NCI-H2029 treated with DMSO at 0.1 percent for 48 hours (cell line): ENCODE measurements at places on chromosomes 6 and 20.

GRCh38 chr6:134413241-134413643, 95.3 kb upstream of the SGK1 start:
- no peak for DNase-seq

DNA sequence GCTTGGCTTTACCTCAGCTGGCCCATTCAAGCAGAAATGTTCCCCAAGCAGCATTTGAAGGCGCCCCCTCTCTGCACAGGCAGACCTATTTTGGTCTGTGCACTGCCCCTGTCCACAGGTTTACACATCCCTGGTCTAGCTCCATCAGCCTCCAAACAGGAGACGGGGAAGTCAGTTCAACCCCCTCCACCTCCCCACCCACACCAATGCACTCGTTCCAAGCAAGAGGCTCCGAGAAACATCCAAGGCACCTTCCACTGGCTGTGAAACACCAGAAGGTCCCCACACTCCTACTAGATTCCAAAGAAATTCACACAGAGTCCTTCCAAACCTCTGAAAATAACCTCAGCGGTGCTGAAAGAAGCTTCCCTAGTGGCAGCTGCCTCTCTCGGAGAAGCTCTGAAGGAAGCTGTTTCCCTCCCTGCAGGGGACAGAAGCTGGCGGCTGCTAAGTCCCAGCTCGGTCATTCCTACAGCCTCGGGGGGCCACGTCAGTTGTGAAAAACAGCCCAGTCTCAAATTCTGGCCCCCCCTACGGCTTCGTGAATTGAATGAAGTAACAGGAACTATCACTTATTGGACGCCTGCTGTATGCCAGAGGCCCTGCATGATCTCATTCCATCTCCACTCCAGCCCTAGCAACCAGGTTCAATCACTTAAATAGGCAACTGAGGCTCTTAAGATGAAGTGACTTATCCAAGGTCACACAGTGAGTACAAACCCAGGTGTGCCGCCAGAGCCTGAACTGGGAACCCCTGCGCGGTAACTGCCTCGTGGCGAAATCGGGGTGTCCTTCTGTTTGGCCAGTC, 815 bp downstream of the SPATA2 start:
- DNase-seq, result no peak

- DNase-seq, result no peak
These were observed 49.4 kb upstream of the ZMYND8 start for GRCh38 chr20:47405775-47406325.

DNA sequence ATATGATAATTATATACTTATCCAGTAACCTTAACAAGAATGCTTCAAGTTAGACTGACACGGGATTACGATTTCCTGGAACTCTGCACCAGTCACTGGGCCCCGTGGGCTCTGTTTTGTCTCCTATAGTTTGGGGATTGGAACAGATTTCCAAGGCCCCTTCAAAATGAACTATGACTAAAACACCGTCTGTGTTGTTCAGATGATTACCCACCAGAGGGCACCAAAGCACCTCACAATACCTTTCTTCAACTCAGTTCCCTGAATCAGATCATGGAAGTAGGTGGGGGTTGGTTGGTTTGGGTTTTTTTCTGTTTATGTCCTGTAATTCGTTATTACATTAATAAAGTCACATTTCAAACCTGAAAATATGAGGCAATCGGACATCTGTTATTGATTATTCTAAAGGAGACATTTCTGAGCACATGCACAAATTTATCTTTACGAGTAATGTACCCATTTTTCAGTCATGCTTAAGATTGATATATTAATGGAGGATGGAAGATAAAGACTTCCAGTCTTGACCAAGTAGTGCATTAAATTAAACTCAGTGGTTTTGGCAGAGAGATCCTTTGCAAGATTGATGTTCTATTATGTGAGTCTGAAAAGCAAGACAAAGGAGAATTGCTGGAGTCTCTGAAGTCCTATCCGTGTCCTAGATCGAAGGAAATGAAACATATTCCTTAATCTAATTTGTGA, 112.0 kb upstream of the COL21A1 start:
- peak; percentile 51 for DNase-seq

GRCh38 chr6:71284785-71285184, 3.8 kb upstream of the OGFRL1 start:
- no peak for DNase-seq

DNA sequence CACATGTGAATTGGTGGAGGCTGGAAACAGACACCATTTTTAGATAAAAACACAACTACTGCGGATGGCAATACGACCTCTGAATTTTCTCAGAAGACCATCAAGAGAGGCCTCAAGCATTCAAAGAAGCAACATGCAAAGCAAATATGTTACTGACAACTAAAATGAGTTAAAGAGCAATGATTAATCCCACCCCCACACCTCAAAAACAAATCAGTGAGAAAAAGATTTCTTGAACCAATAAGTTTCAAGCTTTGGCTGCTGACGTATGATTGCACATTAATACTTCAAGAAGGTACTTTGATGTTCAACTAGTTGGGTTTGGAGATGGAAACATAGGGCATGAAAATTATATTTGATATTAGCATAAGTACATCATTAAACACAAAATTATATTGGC, 982 bp downstream of the MMUT start:
- no peak for DNase-seq

DNA sequence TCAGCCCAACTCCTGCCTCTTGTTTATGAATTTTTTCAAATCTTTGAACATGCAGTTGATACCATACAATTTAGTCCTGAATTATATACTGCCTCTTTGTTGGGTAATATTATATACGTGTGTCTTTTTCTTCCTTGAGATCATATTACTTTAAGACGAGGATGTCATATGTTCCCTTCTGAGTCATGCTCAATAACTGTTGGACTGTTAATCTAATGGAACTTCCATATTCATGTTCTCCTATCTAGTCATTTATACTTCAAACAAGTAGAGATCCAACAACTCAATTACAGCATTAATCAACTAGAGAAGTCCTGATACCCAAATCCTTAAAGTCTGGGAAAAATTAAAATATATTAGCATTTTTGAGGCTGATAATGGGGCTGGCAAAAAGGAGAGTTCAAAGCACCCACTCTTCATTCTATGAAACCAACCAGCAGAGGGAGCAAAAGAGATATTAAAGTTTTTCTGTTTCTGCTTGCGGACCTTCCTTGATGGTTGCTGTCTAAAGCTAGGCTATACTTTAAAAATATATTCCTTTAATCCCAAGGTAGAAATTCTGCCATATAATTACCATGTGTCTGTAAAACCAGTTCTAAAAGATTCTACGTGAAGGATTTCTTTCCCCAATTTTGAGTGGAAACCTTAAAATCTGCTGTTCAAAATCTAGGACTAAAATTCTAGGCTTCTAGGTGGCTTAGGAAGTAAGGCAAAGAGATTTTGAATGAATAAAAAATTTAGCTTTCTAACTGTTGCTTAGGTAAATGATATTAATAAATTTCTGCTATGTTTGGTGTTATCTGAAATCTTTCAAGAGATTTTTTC, 498.9 kb downstream of the BCKDHB start:
- peak; percentile 43 for DNase-seq

DNA sequence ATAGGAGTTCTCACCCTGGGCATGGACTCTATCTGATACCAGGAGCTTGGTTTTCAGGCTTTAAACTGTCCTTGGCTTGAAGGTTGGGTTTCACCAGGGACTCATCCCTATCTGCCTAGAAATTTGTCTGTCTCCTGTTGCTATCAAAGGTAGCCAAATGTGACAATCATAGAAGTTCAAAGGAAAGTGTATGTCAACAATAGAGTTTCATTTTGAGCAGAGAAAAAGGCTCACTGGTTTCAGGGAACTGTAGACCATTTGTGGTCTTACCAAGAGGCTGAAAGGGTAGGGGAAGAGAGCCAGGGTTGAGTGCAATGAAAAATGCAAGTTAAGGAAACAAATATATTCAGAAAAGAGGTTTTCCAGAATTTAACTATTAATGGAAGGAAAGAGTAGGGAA, 966.8 kb upstream of the CITED2 start:
- DNase-seq, result no peak

DNA sequence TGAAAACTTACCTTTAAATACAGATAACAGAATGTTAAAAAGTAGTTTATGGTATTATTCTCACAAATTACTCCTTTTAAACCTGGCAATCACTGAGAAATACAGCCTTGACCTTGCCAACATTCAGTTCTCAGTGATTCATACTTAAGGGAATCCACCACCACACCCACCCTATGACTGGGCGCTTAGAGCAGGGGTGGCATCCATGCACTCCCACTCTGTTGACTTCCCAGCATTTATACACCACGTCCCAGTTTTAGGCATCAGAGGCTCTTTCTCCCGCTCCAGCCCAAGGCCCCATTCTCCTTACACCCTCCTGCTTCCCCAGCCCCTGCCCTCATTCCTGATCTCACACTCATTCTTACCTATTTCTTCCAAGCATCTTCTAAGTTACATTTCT, 16.3 kb downstream of the TRAF3IP2 start:
- no peak for DNase-seq

- DNase-seq, result no peak
These were observed 575.9 kb upstream of the JAG1 start for GRCh38 chr20:11249683-11250082.

DNA sequence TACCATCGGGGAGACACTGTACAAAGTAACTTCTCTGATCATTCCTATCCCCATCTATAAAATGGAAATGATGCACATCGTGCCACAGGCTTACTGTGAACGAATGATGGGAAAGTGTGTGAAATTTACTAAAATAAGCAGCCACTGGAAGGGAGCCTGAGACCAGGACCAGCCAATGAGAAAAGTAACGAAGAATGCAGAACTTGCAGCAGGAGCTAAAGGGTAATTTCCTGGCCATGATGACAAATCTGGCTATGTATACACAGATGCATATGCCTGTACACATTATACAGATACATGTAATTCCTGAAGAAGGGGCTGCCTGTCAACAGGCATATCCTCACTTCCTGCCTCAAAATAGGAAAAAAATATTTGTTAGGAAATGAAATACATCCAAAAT, 47.4 kb downstream of the GMDS start:
- no peak for DNase-seq

DNA sequence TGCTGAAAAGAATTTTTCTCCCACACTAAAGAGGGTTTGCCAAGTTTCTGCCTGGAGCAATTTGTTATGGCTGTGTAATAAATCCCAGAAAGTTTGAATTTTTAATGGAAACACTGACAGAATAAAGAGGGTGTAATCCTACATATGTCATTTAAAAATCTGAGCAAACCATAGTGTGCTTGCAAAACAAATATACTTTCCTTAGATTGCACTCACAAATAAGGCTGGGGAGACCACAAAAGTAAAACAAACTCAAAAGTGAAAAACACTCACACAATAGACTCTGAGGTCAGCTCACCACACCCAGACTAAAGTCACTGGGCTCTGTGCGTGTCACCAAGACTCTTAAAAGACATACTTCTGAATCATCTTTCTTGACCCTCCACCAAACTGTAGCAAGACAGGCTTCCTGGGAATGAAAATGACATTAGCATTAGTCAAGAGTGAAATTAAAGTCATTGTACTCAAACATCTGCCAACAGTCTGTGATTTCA, 4.8 kb upstream of the ATXN1 start:
- no peak for DNase-seq

DNA sequence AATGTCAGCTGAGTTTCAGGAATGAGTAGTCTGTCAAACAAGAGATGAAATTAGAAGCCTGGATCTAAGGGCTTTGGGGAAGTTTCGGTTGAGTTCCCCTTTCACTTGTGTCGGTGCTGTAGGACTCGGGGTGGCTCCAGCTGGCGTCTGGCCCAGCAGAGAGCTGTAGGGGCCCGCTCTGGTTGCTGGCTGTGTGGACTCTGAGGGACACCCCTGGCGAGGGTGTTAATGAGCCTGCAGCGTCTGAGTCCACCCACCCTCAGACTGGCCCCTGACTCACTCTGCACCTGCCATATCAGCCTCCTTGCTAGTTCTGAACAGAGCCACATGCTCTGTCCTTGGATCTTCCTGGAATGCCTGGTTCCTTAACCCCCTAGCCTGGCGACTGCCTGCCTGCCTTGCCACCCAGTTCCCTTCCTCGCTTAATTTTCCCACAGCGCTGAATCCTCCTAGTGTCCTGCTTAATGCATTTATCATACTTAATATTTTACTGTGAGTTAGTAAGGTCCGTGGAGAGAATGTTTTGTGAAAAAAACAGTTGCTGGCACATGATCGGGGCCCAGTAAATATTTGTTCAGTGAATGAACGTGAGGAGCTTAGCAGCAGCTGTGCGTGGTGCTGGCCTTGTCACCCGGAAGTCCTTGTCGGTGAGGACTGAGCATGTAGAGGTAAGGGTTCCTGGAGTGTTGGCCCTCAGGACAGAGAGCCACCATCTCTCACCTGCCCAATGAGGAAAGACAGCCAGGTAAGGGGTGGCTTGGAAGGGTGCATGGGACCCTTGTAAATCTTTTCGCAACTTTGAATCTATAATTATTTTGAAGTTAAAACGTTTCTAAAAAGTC, 1.6 kb downstream of the DNAJC5 start:
- DNase-seq, result peak; percentile 81

DNA sequence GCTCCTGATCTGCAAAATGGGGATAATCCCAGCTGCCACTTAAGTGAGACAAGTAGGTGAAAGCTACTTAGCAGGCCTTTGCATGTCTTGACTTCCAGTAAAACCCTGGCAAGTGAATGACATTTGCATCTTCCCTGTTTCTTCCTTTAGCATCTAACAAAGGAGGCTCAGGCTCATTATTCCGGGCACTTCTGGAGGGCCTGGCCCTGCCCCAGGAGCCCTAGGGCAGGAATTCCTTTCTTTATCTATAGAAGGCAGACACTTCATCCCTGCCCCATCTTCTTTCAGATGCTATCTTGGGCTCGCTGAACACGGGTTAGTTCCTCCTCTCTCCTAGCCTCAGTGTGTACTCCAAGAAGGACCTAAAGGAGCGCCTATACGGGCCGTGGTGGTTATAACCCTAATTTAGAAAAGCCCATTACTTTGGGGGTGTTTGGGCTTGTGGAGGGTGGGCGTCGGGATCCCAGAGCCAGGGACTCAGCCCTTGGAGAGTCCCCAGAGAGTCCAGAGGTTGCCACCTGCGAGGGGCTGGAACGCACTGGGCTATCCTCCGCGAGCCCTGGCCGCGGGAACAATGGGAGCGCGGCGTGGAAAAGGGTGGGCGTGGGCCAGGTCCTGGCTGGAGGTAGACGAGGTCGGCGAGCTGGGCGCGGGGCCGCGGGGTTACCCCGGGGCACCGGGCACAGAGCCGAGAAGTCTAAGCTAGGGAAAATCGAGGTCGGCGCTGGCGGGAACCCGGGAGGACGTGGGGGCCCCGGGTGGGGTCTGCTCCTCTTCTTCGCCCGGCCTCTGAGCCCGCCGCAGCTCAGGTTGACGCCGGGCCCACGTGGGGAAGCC, 62.8 kb upstream of the EPB41L1 start:
- no peak for DNase-seq

DNA sequence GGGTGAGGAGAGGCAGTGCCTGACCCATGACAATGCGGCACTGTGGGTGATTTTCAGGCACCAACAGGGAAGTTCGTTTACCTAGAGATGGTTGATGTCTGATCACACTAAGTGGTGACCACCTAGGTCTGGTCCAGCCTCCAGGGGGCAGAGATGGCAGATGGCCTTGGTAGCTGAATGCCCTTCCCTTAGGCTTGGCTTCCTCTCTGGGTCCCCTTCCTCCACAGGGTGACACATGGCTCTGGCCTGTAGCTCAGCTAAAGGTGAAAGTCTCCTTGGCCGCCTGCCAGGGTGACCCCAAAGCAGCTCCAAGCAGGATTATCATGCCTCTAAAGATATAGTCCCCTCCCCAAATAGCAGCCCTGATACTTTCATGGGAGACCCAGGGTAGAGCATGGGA, 6.4 kb downstream of the GDAP1L1 start:
- DNase-seq, result no peak
